ENCODE measurements at places on chromosomes 3 and 15. TPM values are rescaled to one million over a fixed set of nuclear protein-coding genes. Genes with fewer than 3 reads are reported as not detected.

The SNRPA1 gene
- 18.5 TPM for total RNA-seq

The RHOV gene
- 9.3 TPM for total RNA-seq

The TF gene
- 1.2 TPM for total RNA-seq

The CCR8 gene
- not detected for total RNA-seq

The DNASE1L3 gene
- 3.5 TPM for total RNA-seq

The FANCD2OS gene
- not detected for total RNA-seq

The ACAD11 gene
- total RNA-seq, result 47.3 TPM

The ZDHHC3 gene
- total RNA-seq, result 56.1 TPM

The MAPKBP1 gene
- 27.7 TPM for total RNA-seq

The SMAD3 gene
- 31.2 TPM for total RNA-seq

The CELSR3 gene
- 0.79 TPM for total RNA-seq

The CLSTN2 gene
- 4.9 TPM for total RNA-seq

The PLSCR5 gene
- total RNA-seq, result not detected

The ZNF717 gene
- total RNA-seq, result 35.3 TPM

The HESX1 gene
- 2.3 TPM for total RNA-seq

The CCR3 gene
- total RNA-seq, result not detected

The CHL1 gene
- total RNA-seq, result 47.3 TPM

Measured in urinary bladder (tissue), 4 donors.